ENCODE measurements at places on chromosomes 1 and 21.
A peak's percentile ranks its signal among the peaks of the same experiment; 100 is the strongest.

DNA sequence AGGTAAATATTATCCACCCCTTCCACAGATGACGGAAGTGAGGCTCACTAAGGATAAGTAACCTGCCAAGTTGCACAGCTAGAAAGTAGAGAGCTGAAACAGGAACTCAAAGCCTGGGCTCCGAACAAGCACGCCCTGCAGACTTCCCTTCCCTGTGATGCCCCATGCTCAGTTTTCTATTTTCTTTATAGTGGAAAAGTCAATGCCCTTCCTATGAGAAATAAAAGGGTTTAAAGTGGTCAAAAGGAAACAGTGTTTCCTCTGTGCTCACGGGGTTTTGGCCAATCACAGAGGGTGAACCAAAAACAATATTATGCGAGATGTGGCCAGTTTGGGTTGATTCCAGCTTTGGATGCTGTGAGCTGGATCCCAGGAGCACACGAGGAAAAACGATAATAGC lies 44.5 kb downstream of the DDR2 start:
- DNase-seq, result no peak

DNA sequence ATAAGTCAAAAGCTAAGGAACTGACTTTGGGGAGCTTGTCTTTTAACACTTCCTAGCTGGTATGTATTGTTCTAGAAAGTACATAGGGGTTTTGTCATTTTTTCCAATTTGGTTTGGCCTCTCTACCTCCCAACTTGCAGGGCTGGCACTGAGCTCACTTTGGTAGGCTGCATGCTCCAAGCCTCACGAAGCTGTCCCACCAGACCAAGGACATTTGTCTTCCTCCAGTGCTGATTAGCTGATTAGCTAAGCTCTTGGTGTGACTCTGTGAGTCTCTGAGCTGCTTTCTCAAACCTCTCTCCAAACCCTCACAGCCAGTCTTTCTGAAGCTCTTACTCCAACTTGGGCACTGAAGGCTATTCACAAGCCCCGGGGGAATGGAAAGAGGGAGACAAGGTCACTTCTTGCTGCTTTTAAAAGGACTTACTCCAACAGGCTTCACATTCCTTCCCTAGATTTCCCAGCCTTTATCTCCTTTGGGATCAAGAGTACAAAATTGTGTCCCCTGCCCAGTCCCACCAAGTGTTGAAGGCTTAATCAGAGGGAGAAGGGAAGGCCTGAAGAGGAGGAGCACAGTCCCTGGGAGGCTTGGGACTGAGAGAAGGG lies 893 bp upstream of the CFAP45 start:
- DNase-seq, result no peak

DNA sequence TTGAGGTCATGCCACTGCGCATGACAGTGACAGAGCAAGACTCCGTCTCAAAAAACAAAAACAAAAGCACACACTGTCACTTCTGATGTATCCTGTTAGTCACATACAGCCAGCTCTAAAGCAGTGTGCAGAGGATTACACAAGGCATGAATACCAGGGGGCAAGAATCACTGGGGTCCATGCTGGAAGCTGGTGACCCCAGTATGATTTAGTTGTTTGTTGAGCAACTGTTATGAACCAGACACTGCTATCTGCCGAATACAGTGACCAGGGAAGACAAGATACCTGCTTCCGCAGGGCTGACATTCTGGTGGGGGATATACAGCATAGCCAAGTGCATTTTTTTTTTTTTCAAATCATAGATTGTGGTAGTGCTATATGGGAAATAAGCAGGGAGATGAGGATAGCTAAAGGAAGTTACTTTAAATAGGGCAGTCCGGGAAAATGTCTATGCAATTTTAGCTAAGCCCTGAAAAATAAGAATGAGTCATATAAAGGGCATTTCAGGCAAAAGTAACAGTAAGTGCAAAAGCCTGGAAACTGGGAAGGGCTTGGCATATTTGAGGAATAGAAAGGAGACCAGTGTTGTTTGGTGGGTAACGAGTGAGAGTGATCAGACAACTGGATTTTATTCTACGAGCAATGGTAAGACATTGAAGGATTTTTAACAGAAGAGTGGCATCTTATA lies 69.7 kb downstream of the ADSS2 start:
- DNase-seq, result no peak

DNA sequence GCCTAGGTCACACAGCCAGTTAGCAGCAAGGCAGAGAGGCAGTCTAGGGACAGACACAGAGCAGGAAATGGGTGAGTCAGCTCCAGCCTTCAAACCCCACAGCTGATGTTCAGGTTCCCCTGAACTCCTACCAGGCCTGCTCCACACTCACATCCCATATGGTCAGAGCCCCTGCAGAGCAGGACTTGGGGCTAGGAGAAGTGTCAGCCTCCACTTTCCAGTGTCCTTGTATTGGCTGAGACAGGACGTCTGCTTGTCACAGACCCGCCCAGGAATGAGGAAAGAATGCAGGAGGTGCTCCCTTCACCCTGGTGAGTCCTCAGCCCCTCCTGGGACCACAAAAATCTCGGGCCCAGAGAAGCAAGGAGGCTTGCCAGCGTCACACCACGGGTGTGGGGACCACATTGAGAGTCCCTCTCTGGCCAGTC lies 92.5 kb downstream of the LACTBL1 start:
- no peak for DNase-seq

GRCh38 chr1:1175221-1176062 lies 1.8 kb downstream of the TTLL10 start:
- DNase-seq, result no peak

- DNase-seq, result no peak
Measured at GRCh38 chr1:210624722-210625121, 296.0 kb downstream of the HHAT start.

GRCh38 chr1:56120021-56120420 lies 459.3 kb downstream of the PLPP3 start:
- no peak for DNase-seq

DNA sequence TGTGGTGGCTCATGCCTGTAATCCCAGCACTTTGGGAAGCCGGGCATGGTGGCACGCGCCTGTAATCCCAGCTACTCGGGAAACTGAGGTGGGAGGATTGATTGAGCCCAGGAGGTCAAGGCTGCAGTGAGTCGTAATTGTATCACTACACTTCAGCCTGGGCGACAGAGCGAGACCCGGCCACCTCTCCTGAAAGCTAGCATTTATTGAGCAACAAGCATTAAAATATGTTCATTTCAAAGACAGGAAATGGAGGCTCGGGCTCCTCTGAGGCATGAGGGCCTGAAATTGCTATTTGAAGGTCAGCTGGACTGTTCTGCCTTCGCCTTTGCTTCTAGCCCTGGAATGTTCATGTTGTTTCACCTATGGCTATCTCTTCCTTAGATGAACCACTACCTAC lies 34.5 kb downstream of the SPATA21 start:
- DNase-seq, result no peak

DNA sequence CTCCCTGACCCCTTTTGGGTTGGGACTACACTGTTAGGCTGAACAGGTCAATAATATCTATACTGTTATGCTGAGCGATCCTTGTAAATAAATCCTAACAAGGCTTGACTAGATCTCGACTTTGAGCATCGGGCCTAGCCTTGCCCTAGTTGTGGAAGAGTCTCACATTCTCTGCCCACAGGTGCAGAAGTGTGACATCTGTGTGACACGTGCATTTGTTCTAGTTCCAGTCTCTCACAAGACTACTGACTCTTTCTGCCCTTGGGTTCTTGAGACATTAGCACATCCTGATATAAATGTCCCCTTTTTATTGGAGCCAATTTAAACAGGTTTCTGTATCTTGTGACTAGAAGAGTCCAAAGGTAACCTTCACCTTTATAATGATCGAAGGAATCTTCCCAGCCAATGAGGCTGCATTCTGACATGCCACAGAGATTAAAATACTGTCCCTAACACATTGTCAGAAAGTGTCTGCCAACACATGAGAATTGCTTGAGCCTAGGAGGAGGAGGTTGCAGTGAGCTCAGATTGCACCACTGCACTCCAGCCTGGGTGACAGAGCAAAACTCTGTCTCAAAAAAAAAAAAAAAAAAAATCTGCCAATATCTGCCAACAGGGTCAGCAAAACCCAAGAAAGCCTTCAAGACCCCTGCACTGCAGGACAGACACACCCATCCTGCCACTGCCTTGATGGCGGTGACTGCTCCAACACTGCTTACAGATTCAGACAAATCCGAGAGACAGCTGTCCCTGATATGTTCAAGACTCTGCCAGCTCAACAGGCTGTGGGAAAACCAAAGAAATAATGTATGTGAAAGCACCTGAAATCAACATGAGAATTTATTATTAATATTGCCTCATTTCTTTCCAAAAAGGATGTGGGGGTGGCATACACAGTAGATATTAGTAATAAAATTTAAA lies 56.5 kb upstream of the PSEN2 start:
- DNase-seq, result no peak

- no peak for DNase-seq
Measured at GRCh38 chr1:886760-887159, 37.0 kb upstream of the SAMD11 start.

GRCh38 chr1:205074513-205074912 lies 9.7 kb downstream of the TMEM81 start:
- DNase-seq, result no peak

DNA sequence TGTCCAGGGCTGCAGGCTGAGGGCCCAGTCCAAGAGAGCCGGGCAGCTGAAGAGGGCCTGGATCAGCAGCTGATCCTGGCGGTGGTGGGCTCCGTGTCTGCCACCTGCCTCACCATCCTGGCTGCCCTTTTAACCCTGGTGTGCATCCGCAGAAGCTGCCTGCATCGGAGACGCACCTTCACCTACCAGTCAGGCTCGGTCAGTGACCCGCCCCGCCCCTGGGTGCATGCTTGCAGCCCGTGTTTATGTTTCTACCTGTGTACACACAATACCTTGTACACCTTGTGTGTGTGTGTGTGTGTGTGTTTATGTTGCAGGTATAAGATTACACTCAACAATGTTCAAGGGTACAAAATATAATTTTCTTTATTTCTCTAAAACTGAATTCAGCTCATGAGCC lies 13.0 kb downstream of the TIE1 start:
- DNase-seq, result no peak

DNA sequence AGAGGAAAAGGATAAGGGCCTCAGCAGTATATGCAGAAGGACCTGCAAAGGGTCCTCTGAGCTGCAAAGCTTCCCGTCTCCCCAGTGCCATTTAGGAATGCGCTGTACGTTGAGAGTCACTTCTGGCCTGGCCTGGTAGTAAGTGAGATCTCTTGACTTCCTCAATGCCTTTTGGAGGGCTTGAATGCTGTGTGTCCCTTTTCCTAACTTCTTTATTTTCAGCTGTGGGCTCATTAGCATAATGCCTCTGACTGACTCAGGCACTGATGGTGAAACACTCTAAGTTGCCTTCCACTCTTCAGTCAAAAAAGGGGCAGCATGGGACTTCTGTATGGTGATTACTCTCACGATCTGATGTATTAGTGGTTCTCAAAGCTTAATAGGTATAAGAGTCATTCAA lies 49.9 kb downstream of the XCL1 start:
- DNase-seq, result no peak

DNA sequence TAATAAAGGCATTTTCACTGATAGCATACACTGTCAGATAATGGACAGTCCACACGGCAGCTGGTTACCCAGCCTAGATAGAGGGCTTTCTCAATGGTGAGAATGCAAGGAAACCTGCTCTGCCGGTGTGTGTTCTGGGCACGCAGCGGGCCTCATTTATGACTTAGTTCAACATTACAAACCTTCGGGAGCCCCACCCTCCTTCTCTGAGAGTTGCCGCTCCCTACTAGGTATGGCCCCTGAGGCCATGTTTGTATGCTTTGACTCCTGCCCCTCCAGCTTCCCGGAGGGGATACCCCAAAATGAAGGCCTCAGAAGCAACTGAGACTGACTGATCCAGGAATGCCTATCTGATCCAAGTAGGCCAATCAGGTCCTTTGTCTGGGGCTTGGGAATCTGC lies 17.2 kb upstream of the FABP3 start:
- no peak for DNase-seq

GRCh38 chr1:3372317-3372716 lies 82.1 kb upstream of the ARHGEF16 start:
- DNase-seq, result peak; percentile 72

DNA sequence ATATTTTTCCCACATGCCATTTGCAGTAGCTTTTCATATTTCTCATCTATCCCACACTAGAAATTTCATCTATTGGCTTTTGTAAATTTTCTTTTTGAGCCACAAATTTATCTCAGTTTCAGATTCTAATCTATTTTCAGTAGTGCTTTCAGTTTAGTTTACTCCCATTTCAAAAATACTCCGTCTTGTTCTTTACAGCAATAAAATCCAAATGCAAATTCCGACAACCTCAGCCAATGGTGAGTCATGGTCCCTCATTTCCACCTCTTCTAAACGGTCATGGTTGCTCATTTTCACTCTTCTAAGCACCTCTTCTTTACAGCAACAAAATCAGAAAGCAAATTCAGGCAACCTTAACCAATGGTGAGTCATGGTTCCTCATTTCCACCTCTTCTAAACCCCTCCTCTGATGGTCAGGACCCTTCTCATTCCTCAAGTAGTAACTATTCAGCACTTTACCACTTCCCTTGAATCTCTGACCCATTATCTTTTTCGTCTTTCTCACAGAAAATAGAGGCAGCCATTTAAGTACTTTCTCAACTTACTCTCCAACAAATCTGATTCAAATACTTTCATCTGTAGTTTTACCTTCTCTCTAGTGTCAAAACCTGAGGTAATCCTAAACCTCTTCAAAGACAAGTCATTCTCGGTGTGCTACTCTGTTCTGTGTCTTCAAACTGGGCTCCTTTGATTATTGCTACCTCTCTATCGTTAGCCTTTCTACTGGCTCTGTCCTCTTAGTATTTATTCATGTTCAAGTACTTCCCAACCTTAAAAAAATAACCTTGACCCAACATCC lies 34.4 kb downstream of the C21orf91 start:
- DNase-seq, result no peak

DNA sequence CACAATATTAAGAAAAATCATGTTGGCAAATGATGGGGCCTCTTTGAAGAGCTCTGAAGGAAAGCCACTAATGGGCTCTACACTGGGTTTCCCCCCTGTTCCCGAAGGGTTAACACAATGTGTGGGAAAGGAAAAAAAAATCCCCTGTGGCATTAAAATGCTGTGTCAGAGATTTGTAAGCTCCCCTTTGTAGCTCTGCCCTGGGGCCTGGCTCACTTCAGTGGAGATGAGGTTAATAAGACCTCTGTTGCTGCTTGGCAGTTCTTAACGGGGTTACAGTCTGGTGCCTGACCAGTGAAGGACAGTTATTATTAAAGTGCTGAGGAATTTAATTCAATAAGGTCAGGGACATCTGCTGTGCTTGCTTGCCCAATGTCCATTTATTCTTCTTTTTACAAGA lies 129.7 kb upstream of the UBE2U start:
- DNase-seq, result no peak

DNA sequence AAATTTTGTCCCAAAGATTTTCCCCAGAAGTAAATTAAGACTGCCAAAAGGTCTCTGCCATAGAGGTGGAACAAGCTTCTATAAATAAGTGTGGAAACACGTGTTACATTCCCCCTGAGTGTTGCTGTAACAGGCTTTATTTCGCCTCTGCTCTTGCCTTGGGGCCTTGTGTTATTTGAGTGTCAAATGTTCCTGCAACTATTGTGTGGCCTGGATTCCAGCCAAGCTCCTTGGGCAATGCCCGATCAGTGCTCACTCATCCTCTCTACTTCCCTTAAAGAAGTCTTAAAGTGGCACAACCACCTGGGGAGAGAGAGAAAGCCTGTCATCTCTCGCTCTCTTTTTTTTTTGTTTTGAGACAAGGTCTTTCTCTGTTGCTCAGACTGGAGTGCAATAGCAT lies 156.7 kb downstream of the NR5A2 start:
- DNase-seq, result no peak

GRCh38 chr1:89904219-89904980 lies 83.6 kb downstream of the LRRC8D start:
- no peak for DNase-seq

GRCh38 chr1:99917214-99917613 lies 52.6 kb upstream of the SLC35A3 start:
- no peak for DNase-seq
